ENCODE measurements at places on chromosomes 12 and 14. TPM values are rescaled to one million over a fixed set of nuclear protein-coding genes. Genes with fewer than 3 reads are reported as not detected.

Gene MIA2
- total RNA-seq = 33.3 TPM

- H3K36me3 ChIP-seq = no peaks in the 10 kb centered on the region
- no peak for DNase-seq
- H3K4me3 ChIP-seq = no peak overlapping the region
- no peak overlapping the region for H3K27ac ChIP-seq
- no peaks in the 10 kb centered on the region for H3K4me1 ChIP-seq
Measured at GRCh38 chr14:61803755-61804154, 41.5 kb downstream of the SNAPC1 start.

- no peaks in the 10 kb centered on the region for H3K4me1 ChIP-seq
- H3K36me3 ChIP-seq = peaks cover 24% of the 10 kb centered on the region
- no peak overlapping the region for H3K27ac ChIP-seq
- H3K27me3 ChIP-seq = no peaks in the 10 kb centered on the region
- H3K4me3 ChIP-seq = no peak overlapping the region
Measured at GRCh38 chr12:28294300-28294699, 104.0 kb downstream of the CCDC91 start.

DNA sequence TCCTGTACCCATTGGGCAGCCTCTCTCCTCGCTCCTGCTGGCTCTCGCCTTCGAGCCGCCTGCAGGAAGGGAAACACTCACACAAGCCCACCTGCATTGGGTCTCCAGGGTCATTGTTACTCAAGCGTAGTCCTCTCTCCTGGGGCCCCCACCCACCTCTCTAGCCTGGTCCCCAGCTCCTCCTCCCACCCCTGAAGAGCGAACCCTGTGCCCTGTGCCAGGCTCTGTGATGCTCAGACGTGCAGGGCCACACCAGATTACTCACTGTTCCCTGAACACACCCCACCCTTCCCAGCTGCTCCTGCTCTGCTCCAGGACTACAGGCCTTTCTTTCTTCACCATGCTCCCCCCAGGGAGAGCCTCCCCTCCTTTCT lies 88.1 kb downstream of the NINJ2 start:
- peak overlapping the region; percentile 96 for H3K27ac ChIP-seq
- H3K36me3 ChIP-seq = no peaks in the 10 kb centered on the region
- no peak for DNase-seq

DNA sequence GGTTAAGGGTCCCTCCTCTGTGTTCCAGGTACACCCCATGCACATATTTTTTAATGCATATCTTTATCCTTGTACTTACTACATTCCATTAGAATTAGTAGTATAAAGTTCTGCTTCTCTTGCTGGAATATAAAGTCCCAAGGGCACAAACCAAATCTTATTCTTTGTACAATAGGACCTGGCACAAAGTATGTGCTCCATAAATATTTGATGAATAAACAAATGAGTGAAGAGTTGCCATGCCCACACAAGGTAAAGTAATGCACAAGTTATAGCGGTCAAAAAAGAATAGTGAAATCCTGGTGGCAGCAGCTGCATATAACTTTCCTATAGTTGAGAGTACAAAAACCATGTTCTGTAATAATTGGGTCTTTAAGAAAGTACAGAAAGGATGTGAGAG lies 82.1 kb upstream of the BMP4 start:
- DNase-seq = no peak
- no peaks in the 10 kb centered on the region for H3K27me3 ChIP-seq
- no peaks in the 10 kb centered on the region for H3K4me1 ChIP-seq
- no peak overlapping the region for H3K4me3 ChIP-seq
- H3K36me3 ChIP-seq = no peaks in the 10 kb centered on the region

- H3K36me3 ChIP-seq = peaks cover 58% of the 10 kb centered on the region
- H3K4me3 ChIP-seq = no peak overlapping the region
- no peak overlapping the region for H3K27ac ChIP-seq
Measured at GRCh38 chr12:102021540-102022246, 40.1 kb downstream of the WASHC3 start.

DNA sequence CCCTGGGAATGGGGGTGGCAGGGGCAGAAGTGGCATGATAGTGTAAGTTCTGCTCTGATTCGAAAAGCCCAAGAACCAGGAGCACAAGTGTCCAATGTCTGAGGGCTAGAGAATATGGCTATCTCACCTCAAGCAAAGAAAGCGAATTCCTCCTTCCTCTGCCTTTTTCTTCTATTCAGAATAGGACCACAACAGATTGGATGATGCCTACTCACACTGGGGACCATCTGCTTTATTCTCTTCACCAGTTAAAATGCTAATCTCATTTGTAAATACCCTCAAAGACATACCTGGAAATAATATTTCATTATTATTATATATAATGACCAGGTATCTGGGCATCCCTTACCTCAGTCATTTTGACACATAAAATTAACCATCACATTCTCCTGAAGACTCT lies 808.7 kb downstream of the NRXN3 start:
- no peaks in the 10 kb centered on the region for H3K36me3 ChIP-seq
- H3K27me3 ChIP-seq = no peaks in the 10 kb centered on the region
- H3K4me3 ChIP-seq = no peak overlapping the region
- H3K4me1 ChIP-seq = no peaks in the 10 kb centered on the region

DNA sequence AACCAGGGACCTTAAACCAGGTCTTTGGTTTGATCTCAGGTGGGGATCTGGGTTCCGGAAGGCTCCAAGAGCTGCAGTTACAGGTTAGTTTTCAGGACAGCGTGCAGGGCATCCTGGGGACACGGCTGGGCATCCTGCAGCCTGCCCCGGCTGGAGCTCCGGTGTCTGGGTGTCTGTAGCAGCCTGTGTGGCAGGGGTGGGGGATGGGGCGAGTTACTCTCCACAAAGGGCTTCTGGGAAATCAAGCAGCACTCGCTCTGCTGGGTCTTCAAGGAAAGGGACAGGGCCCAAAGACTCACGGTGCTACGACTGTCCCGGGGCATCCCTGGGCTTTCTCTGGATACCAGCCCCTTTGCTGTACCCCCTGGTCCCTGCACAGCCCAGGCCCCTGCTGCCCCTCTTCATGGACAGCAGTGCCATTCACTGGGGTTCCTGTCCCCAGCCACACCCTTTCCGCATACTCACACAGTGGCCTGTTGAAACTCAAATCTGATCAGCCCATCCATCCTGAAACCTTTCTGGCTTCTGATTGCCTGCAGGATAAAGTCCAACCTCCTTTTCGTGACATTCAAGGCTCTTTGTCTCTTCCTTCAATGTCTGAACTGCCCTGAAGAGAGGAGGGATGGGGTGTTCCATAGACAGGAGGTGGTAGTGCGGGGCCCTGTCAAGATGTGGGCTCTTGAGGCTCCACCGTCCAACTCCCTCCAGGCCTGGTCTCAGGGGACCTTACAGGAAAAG lies 22.2 kb upstream of the PPP1R13B start:
- H3K27ac ChIP-seq = peak overlapping the region; percentile 78
- H3K27me3 ChIP-seq = no peaks in the 10 kb centered on the region
- peaks cover 22% of the 10 kb centered on the region for H3K4me1 ChIP-seq
- no peak overlapping the region for H3K4me3 ChIP-seq
- no peaks in the 10 kb centered on the region for H3K36me3 ChIP-seq
- no peak for DNase-seq

- DNase-seq = no peak
- no peaks in the 10 kb centered on the region for H3K27me3 ChIP-seq
- H3K36me3 ChIP-seq = peaks cover 97% of the 10 kb centered on the region
- H3K4me3 ChIP-seq = no peak overlapping the region
Measured at GRCh38 chr12:16359512-16360491, 12.4 kb downstream of the MGST1 start.

DNA sequence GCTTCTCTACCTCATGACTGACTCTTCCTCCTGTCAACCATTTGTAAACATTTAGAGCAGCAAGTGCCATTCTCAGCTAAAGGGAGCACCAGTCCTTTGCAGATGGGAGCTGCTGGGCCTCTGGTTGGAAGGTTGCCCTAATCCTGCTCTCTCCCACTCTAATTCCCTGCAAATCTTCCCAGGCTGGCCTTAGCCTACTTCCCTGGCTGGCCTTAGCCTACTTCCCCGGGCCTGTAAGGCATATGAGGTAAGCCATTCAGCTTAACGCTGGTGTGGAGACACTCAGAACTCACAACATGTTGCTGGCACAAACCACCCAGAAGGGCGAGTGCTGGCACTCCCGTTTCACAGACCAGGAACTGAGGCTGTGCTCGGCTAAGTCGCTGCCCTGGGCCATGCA lies 69.0 kb downstream of the CPSF2 start:
- H3K27me3 ChIP-seq = no peaks in the 10 kb centered on the region
- no peak overlapping the region for H3K27ac ChIP-seq
- no peak for DNase-seq
- H3K4me1 ChIP-seq = no peaks in the 10 kb centered on the region
- H3K36me3 ChIP-seq = no peaks in the 10 kb centered on the region
- H3K4me3 ChIP-seq = no peak overlapping the region

GRCh38 chr12:29317556-29318363 lies 63.2 kb downstream of the ERGIC2 start:
- H3K27me3 ChIP-seq = no peaks in the 10 kb centered on the region
- no peaks in the 10 kb centered on the region for H3K4me1 ChIP-seq
- no peak overlapping the region for H3K27ac ChIP-seq
- H3K4me3 ChIP-seq = no peak overlapping the region
- no peak for DNase-seq
- H3K36me3 ChIP-seq = peaks cover 22% of the 10 kb centered on the region

Measured in esophagus squamous epithelium (tissue), 5 donors.